Common myeloid progenitor, CD34-positive (primary cell): ENCODE measurements at places on chromosomes 2 and 18.
A peak's percentile ranks its signal among the peaks of the same experiment; 100 is the strongest.

GRCh38 chr18:67211646-67212045 lies 304.9 kb downstream of the DSEL start:
- no peak overlapping the region for H3K4me3 ChIP-seq
- no peaks in the 10 kb centered on the region for H3K27me3 ChIP-seq
- H3K4me1 ChIP-seq: no peaks in the 10 kb centered on the region

DNA sequence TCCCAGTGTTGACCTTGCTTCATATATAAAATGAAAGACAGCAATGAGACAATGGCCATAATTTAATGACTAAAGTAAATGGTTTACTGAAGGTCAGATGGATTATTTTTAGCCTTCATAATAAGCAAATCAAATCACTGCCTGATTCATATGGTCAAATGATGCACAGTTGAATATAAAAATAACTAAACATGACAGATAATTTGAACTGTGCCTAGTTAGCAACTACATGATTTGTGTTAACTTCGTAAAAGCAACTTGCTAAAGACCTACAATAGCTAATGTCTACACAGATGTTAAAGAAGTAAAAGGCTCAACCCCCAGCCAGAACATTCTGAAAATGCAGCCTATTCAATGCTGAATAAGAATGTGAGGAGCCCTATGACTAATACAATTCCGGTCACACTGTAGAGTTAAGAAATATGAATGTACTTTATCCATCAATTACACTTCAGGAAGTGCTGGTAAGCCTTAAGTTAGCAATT lies 590.8 kb upstream of the CDH2 start:
- no peaks in the 10 kb centered on the region for H3K27me3 ChIP-seq
- no peak overlapping the region for H3K27ac ChIP-seq
- no peaks in the 10 kb centered on the region for H3K36me3 ChIP-seq
- H3K4me1 ChIP-seq: no peaks in the 10 kb centered on the region

- H3K36me3 ChIP-seq: no peaks in the 10 kb centered on the region
- no peak overlapping the region for H3K4me3 ChIP-seq
- no peaks in the 10 kb centered on the region for H3K27me3 ChIP-seq
- no peak for DNase-seq
- peak overlapping the region; percentile 11 for H3K27ac ChIP-seq
- H3K4me1 ChIP-seq: peaks cover 40% of the 10 kb centered on the region
These were observed 62.6 kb upstream of the STK17B start for GRCh38 chr2:196233805-196234475.

DNA sequence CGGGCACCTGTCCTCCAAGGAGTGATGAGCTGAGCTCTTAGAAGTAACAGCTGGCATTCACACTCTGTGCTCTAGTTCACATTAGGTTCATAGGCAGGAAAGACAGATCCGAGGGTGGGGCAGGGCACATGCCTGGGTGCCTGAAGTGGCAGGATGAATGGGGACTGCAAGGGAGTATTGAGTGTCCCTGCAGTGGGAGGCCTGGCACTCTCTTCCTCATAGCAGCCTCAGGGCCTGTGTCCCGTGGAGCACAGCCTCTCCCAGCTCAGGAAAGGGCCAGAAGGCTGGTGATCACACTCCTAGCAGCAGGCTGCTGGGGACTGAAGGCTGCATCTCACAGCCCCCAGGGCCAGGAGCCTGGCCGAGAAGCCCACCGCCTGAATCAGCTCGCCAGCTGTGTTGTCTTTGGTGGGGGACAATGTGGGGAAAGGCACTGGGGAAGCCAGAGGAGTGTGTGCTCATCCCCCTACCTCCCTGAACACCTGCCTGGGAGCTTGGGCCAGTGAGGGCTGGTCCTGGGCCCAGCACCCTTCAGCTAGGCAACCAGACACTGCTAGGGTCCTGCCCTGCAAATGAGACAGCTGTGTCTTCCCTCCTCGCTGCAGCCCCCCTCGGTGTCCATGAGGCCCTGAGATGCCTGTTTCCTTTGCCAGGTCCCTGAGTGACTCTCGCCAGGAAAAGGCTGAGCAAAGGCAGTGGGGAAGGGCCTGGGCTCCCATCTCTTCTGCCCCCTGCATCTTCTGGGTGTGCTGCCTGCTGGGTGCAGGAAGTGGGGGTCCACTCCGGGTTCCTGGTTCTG lies 48.2 kb upstream of the HS6ST1 start:
- no peaks in the 10 kb centered on the region for H3K27me3 ChIP-seq
- no peak overlapping the region for H3K27ac ChIP-seq
- no peak for DNase-seq
- H3K36me3 ChIP-seq: no peaks in the 10 kb centered on the region

- H3K4me3 ChIP-seq: no peak overlapping the region
- DNase-seq: no peak
- H3K27ac ChIP-seq: no peak overlapping the region
- no peaks in the 10 kb centered on the region for H3K4me1 ChIP-seq
These were observed 443.1 kb downstream of the THSD7B start for GRCh38 chr2:137208431-137208891.

DNA sequence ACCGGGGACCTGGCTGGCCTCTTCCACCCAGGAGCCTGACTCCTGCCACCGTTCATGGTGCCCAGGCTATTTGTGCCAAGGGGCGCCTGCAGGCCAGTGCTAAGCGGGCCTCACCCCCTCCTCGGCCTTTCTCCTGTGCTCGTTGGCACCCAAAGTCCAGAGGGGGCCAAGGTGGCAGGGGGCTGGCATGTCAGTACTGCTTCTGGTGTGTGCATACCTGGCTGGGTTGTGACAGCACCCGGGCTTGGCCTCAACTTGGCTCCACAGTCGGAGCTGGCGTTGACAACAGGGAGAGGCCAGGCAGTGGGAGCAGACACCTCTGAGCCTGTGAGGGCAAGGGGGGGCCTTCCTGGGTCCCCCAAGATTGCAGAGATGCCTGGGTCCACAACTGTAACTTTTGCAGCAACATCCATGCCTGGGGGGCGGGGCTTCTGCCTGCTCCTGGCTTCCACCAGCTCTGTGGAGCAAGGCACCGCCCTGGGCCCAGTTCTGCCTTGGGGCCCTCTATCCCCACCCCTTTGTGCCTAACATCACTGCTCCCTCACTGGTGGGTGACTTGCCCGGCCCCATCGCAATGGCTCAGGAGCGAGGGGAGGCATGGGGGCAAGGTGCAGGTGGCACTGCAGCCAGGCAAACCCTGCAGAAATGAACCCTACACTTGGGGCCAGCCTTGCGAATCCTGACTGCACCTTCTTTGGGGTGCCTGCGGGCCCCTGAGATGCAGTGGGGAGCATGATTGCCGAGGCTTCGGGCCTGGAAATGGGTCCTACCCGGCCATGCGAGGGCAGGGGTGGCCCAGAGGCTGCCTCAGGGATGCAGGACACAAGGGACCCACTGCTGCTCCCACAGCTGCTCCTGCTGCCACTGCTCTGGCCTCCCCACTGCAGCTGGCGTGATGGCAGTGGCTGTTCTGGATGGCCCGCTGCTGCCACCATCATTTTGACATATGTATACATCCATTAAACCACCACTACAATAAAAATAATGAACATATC lies 35.9 kb downstream of the PTPN4 start:
- H3K27me3 ChIP-seq: no peaks in the 10 kb centered on the region
- H3K27ac ChIP-seq: no peak overlapping the region
- no peak overlapping the region for H3K4me3 ChIP-seq

GRCh38 chr18:66553824-66554223 lies 50.1 kb downstream of the CDH19 start:
- no peaks in the 10 kb centered on the region for H3K27me3 ChIP-seq
- H3K4me1 ChIP-seq: no peaks in the 10 kb centered on the region
- no peak overlapping the region for H3K27ac ChIP-seq
- no peaks in the 10 kb centered on the region for H3K36me3 ChIP-seq
- DNase-seq: peak; percentile 17
- H3K4me3 ChIP-seq: no peak overlapping the region

DNA sequence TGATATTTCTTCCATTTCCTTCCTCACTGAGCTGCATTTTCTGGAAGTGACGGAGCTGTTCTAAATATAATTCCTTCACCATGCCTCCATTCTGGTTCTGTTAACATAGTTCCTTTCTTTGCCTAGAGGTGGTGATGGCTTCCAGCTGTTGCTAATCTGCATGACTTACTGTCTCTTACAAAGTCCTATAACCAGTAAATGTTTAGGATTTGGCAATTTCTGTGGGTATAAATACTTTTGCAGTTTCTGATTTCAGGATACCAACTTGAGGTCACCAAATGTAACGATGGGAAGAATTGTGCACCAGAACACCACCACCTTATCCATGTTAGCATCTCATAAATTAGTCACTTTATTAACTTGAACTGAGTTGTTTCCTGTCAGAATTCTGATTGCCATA lies 101.7 kb upstream of the FN1 start:
- no peak overlapping the region for H3K4me3 ChIP-seq
- H3K27me3 ChIP-seq: no peaks in the 10 kb centered on the region
- H3K27ac ChIP-seq: no peak overlapping the region
- DNase-seq: no peak
- H3K4me1 ChIP-seq: no peaks in the 10 kb centered on the region

GRCh38 chr2:187819624-187820023 lies 265.4 kb upstream of the TFPI start:
- H3K27me3 ChIP-seq: no peaks in the 10 kb centered on the region
- no peaks in the 10 kb centered on the region for H3K4me1 ChIP-seq

DNA sequence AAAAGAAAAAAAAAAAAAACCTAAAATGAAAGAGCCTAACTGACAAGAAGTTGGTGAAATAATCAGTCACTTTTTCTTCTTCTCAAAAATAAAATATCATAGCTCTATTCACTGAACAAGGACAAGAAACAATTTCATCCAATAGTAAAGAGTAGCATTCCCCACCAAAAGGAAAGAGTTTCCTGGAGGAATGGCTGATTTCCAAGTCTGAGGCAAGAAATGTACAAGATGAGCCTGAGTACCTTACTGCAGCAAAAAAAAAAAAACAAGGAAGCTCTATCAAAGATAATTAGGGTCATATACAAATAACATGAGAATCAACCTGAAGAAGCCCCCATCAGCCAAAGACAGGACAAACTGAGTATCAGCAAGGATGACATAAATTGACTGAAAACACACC lies 11.5 kb downstream of the ROCK1 start:
- no peaks in the 10 kb centered on the region for H3K27me3 ChIP-seq
- H3K27ac ChIP-seq: no peak overlapping the region
- H3K36me3 ChIP-seq: no peaks in the 10 kb centered on the region

GRCh38 chr2:148023861-148024260 lies 3.0 kb downstream of the MBD5 start:
- peak overlapping the region; percentile 11 for H3K27ac ChIP-seq
- no peak overlapping the region for H3K4me3 ChIP-seq
- H3K4me1 ChIP-seq: peaks cover 9% of the 10 kb centered on the region
- peak; percentile 36 for DNase-seq
- no peaks in the 10 kb centered on the region for H3K27me3 ChIP-seq

GRCh38 chr2:190407662-190408537 lies at the start of gene MFSD6:
Gene MFSD6, plus strand, starts transcription at chr2:190408355. Its CDS starts 27,675 bp downstream, at chr2:190436030.
- H3K36me3 ChIP-seq: no peaks in the 10 kb centered on the region
- H3K4me1 ChIP-seq: peaks cover 50% of the 10 kb centered on the region
- no peaks in the 10 kb centered on the region for H3K27me3 ChIP-seq
- peak within 1 kb of the TSS; percentile 81 for H3K4me3 ChIP-seq
- peak; percentile 46 for DNase-seq

GRCh38 chr2:175871331-175872004 lies 130.6 kb downstream of the LNPK start:
- H3K27ac ChIP-seq: no peak overlapping the region
- no peaks in the 10 kb centered on the region for H3K27me3 ChIP-seq
- no peak overlapping the region for H3K4me3 ChIP-seq
- no peaks in the 10 kb centered on the region for H3K4me1 ChIP-seq

DNA sequence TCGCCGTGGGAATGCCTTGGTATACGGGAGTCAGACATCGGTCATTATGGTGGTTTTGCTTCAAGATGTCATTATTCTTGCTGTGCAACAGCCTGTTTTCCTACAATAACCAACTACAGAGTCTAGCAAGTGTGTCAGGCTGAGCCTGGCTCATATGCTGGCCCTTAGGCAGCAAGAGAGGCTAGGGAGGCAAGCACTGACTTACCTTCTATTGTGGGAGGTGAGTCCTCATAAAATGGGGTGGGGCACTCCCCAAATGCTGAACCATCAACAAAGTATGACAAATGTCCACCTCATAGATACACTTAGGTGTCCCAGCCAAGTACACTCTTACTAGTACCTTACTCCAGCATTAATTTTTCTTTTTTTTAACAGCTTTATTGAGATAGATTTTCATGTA lies 77.0 kb upstream of the ATL2 start:
- H3K36me3 ChIP-seq: no peaks in the 10 kb centered on the region
- DNase-seq: no peak
- no peaks in the 10 kb centered on the region for H3K27me3 ChIP-seq
- H3K4me1 ChIP-seq: no peaks in the 10 kb centered on the region
- H3K27ac ChIP-seq: no peak overlapping the region

DNA sequence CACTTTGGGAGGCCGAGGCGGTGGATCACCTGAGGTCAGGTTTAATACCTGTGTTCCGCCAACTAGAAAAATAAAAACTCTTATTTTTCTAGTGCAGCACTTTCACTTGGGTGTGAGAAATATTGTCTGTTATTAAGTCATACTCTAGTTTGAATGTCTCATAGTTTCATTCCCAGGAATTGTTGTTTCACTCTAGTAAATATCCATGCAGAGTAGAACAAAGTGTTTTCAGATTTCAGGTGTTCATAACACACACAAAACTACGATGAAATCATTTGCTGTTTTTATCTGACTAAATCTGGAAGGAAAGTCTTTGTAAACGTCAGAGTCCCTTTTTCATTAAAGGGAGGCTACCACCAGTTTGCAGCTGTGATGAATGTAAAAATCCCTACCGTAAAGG lies 4.0 kb downstream of the FAM117B start:
- H3K36me3 ChIP-seq: no peaks in the 10 kb centered on the region
- H3K4me3 ChIP-seq: no peak overlapping the region
- H3K27ac ChIP-seq: no peak overlapping the region
- H3K4me1 ChIP-seq: peaks cover 20% of the 10 kb centered on the region
- H3K27me3 ChIP-seq: no peaks in the 10 kb centered on the region
- DNase-seq: no peak

GRCh38 chr18:28789502-28789901 lies 612.6 kb upstream of the CDH2 start:
- H3K27ac ChIP-seq: no peak overlapping the region
- no peak for DNase-seq
- no peaks in the 10 kb centered on the region for H3K27me3 ChIP-seq
- no peaks in the 10 kb centered on the region for H3K36me3 ChIP-seq
- H3K4me3 ChIP-seq: no peak overlapping the region

GRCh38 chr2:194116861-194117260 lies 1540.2 kb upstream of the SLC39A10 start:
- no peak overlapping the region for H3K4me3 ChIP-seq
- no peaks in the 10 kb centered on the region for H3K36me3 ChIP-seq
- no peaks in the 10 kb centered on the region for H3K27me3 ChIP-seq
- no peak overlapping the region for H3K27ac ChIP-seq

DNA sequence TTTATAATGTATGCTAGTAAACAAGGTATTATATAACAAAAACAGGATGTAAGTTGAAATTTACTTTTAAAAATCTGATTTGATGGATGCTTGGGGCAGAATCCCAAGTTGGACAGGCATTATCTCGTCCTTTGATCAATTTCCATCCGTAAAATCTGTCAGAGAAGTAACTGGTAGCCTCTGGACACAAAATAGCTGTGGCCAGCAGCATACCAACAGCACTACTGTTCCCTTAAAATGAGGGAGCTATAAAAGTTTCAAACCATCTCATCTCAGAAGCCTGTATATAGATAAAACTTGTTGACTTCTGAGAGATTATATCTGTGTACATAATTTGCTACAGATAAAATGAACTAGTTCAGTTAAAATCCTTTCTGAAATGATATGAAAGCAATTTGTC lies 14.7 kb upstream of the METAP1D start:
- DNase-seq: no peak
- H3K27me3 ChIP-seq: no peaks in the 10 kb centered on the region
- H3K4me1 ChIP-seq: no peaks in the 10 kb centered on the region

GRCh38 chr2:22199994-22200393 lies 1076.2 kb downstream of the TDRD15 start:
- H3K27me3 ChIP-seq: no peaks in the 10 kb centered on the region
- no peak overlapping the region for H3K27ac ChIP-seq
- no peaks in the 10 kb centered on the region for H3K4me1 ChIP-seq
- no peak overlapping the region for H3K4me3 ChIP-seq
